ENCODE measurements at places on chromosomes 11 and 22.
A peak's percentile ranks its signal among the peaks of the same experiment; 100 is the strongest.

DNA sequence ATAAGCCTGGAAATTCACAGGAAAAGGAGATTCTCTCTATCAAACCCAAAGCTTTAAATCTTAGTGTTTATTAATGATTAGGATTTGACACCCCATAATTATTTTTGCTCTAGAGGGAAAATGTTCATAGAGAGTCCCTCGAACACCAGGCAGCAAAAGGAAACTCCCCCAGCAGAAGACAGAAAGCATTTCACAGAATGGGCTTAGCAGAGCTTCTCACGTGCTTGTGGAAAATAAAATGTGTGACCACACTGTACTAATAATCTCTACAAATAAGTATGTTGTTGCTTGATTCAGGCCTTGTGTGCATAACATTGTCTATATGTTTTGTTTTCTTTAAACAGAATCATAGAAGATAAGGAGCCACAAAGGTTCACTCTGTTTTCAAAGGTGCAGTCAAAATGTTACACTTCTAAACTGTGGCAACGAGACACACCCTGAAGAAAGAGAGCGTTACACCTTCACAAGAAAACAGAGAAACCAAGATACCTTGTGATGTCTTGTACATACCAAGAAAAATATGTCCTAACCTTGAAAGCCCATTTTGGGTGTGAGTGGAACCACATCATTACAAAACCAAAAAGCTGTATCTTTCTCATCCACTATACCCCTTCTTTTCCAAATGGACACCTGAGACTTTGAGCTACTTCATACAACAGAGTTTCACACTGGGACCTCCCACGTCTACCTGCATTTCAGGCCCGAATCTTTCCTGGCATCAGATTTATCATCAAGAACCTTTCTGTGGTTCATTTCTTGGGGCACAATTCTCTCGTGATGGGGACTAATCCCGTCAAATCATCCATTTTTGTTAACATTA, 282.5 kb downstream of the ETS1 start:
- DNase-seq: no peak

- DNase-seq: no peak
Observed at GRCh38 chr11:125167292-125167953, 2.9 kb downstream of the PKNOX2 start.

DNA sequence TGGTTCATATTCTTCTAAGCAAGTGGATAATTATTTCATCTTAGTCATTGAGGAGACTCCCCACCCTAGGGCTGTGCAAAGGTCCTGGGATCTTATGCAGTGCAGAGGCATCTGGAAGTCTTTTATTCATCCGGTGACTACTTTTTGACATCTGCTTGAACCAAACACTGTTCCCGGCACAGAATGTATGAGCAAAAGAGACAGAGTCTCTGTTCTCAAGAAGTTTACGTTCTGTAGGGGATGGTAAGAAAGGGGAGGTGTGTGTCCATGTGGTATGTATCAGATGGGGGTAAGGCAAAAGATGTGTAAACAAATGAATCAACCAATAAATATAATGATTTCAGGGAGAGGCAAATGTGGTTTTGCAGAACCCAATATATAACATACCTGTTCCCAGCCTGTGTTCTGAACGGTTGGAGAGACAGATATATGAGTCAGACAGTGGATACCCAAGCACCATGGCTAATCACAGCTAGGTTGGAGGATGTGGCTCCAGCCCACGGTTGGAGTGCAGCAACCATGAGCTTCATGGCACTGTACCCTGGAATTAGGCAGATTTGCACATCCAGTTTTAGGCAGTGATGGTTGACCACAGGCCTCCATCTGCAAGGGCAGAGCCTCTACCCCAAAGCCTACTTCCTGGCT, 75.1 kb upstream of the CADM1 start:
- DNase-seq: no peak

- no peak for DNase-seq
Observed at GRCh38 chr11:90594658-90595057, 371.8 kb upstream of the CHORDC1 start.

DNA sequence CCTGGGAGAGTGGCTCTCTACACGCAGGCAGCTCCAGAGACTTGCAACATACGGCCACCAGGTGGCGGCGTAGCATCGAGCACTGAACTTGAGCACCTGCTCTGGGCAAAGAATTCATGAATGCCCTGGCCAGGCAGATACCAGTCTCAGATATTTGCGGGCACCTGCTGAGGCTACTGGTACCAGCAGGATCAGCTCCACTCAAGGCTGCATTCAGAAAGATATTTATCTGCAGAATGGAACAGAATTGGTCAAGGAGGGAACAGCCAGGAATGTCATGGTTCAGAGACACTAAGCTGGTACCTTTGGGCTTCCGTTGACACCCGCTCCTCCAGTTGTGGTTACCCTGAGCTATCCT, 10.8 kb upstream of the CCDC86 start:
- DNase-seq: peak; percentile 45

- DNase-seq: no peak
Observed at GRCh38 chr11:34191578-34191977, 86.1 kb downstream of the NAT10 start.

- DNase-seq: no peak
Observed at GRCh38 chr22:50151571-50152537, 18.7 kb upstream of the PANX2 start.

- no peak for DNase-seq
Observed at GRCh38 chr22:23655891-23656475, 23.9 kb upstream of the DRICH1 start.

GRCh38 chr22:20131597-20131858, at the start of gene ZDHHC8:
Gene ZDHHC8, plus strand, starts transcription at chr22:20131804. Its CDS starts 144 bp downstream, at chr22:20131948.
- peak; percentile 20 for DNase-seq

DNA sequence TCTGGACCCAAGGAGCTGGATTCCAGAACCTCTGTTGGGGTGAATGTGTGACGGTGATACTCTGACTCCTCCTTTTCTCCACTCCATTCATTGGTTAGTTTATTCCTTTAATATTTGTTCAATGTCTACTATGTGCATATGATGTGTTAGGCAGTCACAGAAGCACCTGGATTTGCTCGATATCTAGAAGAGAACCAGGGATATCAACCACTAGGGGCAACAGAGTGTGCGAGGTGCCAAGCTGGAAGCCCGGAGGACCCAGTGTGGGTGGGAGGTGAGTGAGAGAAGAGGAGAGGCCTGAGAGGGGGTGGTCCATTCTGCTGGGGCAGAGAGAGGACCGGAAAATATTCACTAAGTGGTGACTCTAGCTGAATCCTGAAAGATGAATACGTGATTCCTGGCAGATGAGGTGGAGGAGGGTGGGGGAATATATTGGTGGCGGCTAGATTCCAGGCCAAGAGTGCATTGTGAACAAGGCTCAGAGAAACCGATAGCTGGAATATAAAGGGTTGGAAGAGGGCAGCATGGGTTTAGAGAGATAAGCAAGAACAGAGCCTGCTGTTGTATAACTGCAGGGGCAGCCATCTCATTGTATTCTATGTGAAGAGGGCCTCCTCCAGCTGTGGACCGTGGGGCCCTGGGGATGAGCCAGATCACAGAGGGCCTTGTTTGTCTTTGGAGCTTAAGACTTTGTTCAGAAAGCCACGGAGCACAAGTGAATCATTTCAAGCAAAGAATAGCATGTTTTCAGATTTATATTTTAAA, 6.9 kb upstream of the TIMP3 start:
- DNase-seq: no peak

- DNase-seq: no peak
Observed at GRCh38 chr11:108137212-108137611, 15.8 kb downstream of the ACAT1 start.

GRCh38 chr11:9461063-9461759, 399 bp downstream of the ZNF143 start:
- peak; percentile 58 for DNase-seq

- peak; percentile 90 for DNase-seq
Observed at GRCh38 chr22:41446639-41447434, at the start of gene TOB2. Gene TOB2, minus strand, starts transcription at chr22:41446801. Its CDS starts 9,456 bp downstream, at chr22:41437345.

DNA sequence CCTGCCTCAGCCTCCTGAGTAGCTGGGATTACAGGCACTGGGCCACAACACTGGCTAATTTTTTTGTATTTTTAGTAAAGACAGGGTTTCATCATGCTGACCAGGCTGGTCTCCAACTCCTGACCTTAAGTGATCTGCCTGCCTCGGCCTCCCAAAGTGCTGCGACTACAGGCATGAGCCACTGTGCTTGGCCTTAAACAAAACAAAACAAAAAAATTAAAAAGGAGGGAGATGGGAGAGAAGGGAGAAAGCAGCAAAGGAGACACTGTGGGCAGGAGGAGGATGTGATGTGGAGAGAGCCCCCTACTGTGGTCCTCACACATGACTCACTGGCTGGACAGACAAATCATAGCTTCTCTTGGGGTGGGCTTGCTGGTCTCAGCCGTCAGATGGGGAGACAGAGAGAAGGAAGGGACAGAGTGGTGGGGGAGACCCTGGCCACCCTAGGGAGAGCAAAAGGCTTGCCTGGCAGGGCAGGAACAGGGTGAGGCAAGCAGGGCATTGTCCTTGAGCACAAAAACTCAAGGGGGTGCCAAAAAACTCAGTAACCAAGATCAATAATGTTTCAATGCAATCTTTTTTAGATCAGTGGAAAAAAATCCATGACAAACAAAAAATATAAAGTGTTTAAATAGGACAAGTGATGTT, 31.6 kb downstream of the TPST2 start:
- DNase-seq: no peak

- DNase-seq: no peak
Observed at GRCh38 chr11:76206077-76206326, 300 bp downstream of the WNT11 start.

GRCh38 chr22:40855979-40856512, 393 bp downstream of the ST13 start:
- DNase-seq: no peak

- no peak for DNase-seq
Observed at GRCh38 chr11:44530413-44531115, 34.9 kb upstream of the CD82 start.

DNA sequence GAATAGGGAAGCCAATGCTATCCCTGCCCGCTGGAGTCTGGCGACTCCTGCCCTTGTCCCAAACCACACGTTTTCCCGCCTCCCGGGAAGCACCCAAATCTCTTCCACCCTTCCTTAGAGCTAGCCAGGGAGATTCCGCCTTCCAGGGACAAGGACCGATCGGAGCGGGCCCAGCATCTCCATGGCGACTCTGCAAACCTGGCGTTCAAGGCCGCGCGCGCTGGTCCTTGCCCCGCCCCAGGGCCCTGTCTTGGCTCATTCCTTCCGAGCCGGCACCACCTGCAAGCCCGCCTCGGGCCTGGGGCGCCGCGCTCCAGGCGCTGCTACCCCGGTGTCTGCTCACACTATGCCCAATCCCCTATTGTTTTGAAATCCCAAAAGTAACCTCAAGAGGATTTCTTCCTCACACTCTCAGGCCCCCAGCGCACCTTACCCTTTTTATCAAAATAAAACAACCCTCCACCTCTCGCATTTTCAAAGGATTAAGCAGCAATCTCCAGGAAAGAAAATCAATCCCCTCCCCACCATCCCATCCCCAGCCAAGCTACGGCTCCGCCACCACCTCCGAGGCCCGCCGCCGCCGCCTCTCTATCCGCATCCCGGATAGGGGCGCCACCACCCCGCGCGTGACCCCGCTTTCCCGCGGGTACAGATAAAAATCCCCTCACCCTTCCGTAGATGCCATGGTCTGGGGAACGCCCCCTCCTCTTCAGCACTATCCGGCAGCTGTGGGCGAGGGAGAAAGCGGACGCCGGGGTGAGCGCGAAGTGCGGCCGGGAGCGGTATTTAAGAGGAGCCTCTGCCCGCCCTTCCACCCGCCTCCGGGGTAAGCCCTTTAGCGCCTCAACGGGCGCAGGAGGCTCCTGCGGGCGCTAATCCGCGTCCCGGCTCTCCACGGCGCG, 825 bp downstream of the SLC1A2 start:
- DNase-seq: no peak

GRCh38 chr22:48302657-48303368, 1524.9 kb downstream of the BRD1 start:
- DNase-seq: no peak

DNA sequence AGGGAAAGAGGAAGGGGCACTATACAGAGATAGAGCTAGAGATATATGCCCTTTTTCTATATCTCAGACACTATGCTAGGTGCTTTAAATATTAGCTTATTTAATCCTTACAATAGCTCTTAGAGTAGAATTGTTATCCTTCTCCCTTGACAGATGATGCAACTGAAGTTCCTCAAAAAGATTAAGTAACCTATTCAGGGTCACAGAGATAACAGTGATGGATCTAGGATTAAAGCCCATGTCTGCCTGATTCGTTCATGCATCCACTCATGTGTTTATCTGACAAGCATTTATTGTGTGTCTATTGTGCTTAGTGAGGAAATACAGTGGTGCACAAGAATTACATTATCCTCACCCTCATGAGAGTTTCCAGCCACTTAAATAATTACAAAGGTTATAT, 8.7 kb downstream of the CCDC83 start:
- no peak for DNase-seq

DNA sequence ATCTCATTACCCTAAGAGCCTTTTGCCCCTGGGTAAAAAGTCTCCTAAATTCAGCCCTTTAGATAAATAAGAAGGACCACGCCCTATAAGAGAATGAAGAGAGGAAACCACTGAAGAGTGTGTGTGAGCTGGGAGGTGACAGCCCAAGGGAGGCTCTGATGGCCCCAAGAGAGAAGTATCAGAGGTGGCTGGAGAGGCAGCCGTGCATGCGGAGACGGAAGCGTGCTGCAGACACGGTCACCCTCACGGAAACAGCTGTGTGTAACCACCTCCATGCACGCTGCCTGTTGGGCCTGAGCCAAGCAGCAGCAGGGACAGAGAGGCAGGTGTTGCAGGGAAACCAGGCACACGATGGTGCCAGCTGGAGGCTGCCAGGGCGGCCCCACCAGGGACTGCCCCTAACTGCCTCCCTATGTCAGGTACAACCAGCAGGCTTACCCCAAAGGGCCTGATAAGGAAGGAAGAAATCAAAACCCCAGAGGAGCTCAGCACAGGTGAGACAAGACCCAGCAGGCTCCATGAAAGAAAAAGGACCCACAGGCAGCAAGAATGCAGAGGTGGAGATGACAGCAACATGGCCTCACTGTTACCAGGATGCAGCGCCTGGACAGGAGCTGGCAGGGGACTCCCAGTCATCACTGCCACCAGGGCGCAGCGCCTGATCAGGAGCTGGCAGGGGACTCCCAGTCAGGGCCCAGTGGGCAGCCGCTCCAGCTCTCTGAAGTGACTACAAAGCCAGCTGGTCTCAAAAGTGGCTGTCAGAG, 7.8 kb downstream of the LARGE2 start:
- DNase-seq: no peak

Measured in stimulated activated CD8-positive, alpha-beta memory T cell treated with anti-CD3 and anti-CD28 coated beads, Interleukin-7, amount 100 ng/mL, for 1 hour (primary cell).